ENCODE measurements at places on chromosomes 12 and 14.

DNA sequence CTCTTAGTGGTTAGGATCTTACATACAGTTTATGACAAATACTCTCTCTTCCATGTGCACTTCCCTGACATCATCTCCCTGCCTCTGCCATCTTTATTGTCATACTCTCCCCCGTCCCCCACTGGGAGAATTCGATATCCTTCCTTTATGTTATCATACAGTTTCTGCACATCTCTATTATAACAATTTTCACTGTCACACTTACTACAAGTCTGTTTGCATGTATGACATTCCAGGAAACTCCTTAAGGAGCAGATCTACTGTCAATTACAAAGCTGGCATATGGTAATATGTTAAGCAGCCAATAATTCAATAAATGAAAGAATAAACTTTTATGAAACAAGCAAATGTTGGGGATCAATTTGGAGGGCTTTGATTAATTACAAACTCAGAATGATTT lies 91.1 kb downstream of the KCNH5 start:
- DNase-seq, result no peak

GRCh38 chr12:20245491-20245890 lies 122.8 kb upstream of the PDE3A start:
- DNase-seq, result no peak

DNA sequence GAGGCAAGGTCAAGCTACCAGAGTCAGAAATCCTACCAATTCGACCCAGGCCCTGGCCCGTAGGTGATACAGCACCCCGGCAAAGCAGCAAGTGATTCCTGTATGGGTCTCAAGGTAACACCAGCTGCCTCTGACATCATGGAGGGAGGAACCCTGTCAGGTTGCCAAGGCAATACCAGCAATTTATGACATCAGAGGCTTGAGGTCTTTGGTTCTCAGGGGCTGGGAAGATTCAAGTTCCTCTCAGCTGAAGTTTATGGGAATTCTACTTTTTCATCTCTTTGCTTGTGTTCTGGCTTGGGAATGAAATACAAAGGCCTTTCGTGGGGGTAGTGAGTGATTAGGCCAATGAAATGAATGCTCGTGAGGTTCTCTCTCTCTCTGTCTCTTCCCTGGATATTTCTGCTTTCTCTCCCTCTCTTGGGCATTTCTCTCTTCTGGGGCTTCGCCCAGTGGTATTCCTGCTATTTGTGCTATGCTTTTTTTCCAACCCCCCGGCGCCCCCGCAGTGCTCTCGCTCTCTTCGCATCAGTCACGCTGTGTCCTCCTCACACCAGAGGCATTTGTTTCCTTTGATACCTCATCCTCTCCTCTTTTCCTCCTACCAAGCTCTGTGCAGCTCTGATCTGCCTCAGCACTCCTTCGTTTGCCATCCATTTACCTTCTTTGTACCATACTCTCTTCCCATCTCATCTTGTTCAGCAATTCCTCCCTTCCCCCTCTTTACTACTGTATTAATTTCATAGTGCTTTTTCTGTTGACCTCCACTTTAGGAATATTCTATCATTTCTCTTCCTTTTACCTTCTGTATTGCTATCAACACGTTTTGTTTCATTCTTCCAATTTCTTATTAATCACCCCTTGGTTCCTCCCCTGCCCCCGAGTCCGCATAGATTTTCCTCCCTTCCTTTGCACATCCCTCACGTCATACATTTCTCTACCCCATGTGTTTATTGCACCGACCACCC lies 2.9 kb downstream of the ZFHX2 start:
- no peak for DNase-seq

- DNase-seq, result no peak
Measured at GRCh38 chr12:69875416-69875935, 50.4 kb downstream of the MYRFL start.

GRCh38 chr14:51784466-51784865 lies 75.9 kb upstream of the GNG2 start:
- DNase-seq, result no peak

- DNase-seq, result no peak
Measured at GRCh38 chr14:102898298-102898697, 24.2 kb upstream of the AMN start.

Data from DMS79 treated with DMSO at 0.1 percent for 48 hours (cell line).